ENCODE measurements at places on chromosomes 5 and 9.

DNA sequence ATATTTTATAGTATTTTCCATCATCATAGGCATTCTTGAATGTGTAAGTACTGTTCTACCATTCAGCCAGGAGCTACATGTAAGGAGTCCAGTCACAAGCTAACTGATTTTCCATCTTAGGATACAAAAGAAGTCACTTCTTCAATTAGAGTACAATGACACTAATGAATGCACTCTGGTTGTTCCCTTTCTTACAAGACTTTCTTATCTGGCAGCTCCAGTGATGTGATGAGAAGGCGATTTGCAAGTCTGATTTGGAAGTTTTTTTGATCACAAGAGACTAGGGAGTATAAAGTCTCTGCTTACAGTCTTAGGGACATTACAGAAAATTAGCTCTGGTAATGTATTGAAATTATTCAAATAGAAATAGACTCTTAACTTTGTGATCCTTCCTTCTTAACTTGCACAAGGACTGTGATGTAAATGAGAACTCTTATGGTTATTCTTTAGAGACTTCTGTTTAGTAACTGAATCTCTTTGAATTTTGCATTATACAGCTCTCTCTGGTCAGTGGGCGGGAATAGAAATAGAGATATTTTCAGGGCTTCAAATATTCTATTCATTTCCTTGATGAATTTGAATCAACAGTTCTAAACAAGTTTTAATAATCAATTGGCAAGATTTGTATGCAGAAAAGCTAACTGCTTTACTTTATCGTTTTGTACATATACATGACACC is 130.4 kb upstream of the CDH6 start:
- DNase-seq, result no peak

GRCh38 chr5:113378959-113379541 is 55.7 kb downstream of the TSSK1B start:
- peak; percentile 19 for DNase-seq

- no peak for DNase-seq
These were observed 78.3 kb upstream of the LIFR start for GRCh38 chr5:38634568-38635369.

DNA sequence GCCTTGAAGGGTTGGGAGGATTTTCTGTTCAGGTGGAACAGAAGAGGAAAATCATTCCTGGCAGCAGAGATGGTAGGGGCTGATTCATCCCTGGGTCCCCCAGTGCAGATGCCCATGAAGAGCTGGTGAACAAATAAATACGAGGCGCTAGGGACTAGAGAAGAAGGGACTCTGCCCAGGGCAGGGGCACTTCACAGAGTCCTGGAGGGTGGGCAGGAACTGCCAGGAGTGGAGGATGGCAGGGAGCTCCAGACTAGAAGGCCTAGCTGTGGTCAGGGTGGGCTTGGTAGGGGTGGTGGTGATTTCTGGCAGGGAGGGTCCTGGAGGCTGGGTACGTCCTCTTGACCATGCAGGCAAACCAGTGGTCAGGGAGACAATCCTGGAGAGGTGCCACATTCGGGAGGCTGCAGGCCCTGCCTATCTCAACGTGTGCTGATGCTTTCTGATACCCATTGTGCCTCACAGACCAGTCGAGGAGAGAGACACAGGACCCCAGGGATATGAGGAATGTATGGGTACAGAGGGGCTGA is 69.9 kb downstream of the CRB2 start:
- DNase-seq, result no peak

- no peak for DNase-seq
These were observed 167.3 kb downstream of the MUSK start for GRCh38 chr9:110835859-110836271.

GRCh38 chr9:4743131-4743875 is 2.3 kb upstream of the AK3 start:
- DNase-seq, result no peak

DNA sequence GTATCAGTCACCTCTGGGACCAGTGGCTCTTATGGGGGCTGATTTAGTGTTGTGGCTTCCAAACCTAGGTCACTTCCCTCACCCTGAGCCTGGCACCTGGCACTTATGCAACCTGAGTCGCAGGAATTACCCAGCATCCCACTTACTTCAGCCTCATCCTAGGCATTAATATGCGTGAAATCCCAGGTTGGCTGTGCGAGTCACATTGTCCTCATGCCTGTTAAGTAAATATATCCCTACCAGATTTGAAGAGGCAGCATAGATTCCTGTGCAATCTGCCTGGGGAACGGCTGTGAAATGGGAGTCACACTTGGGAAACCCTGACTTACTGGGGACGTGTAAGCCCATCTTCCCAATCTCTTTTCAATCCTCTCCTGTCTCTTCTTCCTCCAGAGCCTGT is 42.7 kb upstream of the AKNA start:
- DNase-seq, result peak; percentile 13

DNA sequence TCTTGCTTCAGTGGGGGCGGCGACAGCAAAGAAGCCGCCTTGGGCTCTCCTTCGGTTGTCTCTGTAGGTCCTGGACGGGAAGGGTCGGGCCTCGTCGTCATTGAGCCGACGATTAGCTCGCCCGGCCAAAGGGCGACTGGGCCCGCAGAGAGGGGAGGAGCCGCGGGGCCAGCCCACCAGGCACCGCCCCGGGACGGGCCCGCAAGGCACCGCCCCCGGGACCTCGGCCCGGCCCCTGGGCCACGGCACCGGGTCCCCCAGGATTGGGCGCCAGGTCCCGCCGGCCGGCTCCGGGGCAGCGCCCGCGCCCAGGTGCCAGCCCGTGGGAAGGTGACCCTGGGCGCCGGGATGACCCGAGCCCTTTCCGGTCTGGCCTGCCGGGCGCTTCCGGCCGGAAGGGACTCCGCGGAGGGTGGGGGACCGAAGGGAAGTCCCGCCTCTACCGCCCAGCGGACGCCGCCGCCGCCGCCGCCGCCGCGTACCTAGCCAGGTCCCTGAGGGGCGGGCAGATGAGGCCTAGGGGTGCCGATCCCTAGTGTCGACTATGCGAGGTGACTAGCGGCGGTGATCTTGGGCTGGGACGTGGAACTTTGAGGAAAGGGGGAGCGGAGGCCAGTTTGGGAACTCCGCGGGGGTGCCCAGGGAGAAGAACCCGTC is at the start of the genes GBA2 and RGP1:
GBA2 (minus strand) TSS at position 371 of the 657 bp plus-strand sequence. CDS start 524 bp downstream, outside the sequence.
RGP1 (plus strand) TSS at position 430 of the 657 bp plus-strand sequence. CDS start 469 bp downstream, outside the sequence.
- peak; percentile 69 for DNase-seq

DNA sequence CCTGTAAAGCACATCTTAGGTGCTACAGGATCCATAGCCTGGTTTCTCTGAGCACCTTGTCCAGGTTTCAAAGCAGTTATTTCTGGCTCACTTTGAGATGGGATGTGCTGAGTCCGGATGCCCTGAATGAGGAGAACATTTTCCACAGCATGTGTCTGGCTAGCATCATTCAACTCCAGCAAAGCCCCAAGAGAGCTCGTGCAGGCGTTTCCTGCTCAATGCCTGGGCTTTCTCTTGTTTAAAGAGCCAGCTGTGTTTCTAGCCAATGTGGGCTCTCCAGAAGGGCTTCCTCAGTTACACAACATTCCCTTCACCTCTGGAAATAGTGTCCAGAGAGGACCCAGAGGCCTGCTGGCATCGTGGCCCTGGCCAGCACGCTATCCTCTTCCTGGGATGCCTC is 411.7 kb downstream of the DMAC1 start:
- no peak for DNase-seq

DNA sequence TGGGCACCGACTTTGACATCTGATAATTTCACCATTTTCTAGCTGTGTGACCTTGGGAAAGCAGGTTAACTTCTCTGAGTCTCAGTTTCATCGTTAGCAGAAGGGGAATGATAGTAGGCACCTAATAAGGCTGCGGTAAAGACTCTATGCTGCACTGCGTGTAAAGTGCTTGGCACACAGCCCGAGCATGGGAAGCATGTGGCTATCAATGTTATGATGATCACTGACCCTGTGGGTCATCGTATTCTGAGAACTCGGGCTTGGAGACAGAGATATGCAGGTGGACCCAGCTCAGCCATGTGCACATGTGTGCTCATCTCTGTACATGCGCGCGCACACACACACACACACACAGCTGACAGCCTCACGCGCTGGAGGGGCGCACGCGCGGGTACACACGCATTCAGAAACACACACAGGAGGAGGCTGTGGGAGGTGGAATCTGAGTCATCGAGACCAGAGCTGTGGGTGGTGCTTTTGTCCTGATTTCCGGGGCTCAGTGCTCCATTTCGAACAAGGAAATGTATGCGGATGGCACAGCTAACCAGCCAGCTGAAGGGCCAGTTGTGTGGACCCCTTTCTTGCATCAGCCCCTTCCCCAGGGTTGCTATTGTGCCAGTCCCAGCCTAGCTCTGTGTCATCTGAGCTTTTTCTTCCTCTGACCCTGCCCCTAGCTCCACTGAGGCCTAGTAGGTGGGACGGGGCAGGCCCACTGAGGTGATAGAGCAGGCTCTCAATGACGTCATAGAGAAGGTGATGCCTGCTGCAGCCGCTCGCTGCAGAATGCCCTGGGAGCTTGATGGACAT is 11.1 kb upstream of the ARAP3 start:
- no peak for DNase-seq

- DNase-seq, result no peak
These were observed 69.8 kb upstream of the RAI14 start for GRCh38 chr5:34586117-34586885.

DNA sequence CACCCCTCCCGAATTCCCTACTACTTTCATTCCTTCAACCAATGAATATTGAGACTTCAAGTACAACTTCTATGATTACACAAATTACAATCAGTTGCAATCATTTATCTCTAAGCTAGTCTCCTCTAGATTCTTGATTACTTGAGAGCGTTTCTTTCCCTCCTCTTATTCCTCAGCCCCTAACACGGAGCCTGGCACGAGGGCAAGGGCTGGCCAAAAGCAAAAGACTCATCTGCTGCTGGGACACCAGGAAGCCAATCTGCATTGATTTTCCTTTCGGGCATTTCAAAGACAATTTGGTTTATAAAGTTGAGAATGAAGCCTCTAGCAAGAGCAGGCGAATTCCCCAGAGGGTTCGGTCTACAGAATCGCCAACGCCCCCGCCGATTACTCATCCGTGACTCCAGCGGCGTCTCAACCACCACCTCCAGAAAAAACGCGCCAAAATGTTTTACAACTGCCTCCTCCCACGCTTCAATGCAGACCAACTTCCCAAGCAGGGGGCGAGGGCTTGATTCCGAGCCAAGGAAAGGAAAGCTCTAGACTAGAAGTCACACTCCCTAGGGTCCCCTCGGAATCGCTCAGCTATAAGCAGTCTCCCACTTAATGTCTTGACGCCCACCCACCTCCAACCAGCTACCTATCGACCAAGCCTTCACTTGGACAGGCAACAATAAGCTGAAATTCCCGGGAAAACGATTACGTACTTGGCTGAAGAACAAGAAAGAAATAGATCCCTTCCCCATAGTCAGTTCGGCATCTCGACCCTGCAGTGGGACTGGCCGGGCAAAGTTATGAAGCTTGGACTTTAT is 1.5 kb downstream of the PCSK1 start:
- peak; percentile 61 for DNase-seq

DNA sequence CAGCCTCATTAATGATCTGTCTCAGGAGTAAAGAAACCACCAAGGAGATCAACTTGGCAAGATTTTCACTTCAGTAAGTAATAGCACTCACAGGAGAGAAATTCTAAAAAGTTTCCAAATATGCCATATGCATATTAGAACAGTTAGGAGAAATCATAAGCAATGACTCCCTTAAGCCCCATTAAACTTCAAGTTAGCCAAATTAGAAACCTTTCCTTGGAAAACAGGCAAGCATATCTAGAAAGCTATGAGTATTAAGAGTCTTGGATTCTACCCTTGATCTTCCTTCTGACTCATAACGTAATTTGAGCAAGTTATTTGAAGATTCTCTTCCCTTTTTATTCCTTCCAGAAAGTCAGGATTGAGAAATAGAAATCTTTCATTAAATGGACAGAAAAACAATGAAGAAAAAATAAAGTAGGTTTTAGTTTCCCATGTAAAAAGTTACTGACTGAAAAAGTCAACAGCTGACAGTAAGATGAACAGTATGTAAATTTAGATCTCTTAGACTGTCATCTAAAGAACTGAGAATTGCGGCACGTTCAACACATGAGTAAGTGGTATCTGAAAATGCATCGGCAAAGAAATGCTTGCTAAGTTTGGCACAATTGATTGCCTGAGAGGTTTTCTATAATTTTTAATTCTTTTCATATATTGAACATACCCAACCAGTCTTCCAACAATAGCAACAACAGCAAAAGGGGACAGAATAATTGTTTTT is 565.7 kb upstream of the FTMT start:
- DNase-seq, result no peak

DNA sequence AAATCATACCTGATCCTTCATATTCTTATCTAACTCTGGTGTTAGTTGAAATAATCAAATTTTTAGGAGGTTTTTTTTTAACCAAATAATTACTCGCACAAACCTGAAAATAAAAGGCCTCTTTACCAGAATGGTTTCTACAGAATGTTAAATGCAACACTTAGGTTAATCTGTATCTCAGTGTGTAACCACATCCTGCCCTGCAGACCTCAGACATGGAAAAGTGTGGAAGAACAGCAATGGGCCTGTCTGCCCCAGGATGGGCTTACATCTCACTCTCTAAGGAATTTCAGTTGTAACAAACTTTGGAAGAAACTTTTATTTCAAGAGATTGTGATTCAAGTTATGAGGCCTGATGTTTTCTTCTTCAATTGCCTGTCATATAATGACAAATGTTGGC is 32.5 kb upstream of the MIER3 start:
- DNase-seq, result no peak

DNA sequence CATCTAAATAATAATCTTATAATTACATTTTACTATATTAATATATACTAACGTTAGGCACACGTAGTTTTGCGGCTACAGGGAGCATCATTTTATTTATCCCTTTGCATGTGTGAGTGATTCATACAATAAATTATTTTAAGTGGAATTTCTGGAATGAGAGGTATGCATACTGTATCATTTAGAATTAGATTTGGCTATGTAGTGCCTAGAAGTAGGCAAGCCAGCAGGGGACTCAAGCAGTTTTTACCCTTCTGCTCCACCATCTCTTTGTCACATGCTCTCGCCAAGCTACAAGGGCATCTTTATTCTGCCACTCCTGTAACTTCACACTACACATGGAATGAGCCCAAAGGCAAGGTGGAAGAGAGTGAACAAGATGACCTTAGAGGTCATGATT is 60.8 kb downstream of the MEGF10 start:
- no peak for DNase-seq

GRCh38 chr5:40572937-40573336 is 106.8 kb upstream of the PTGER4 start:
- no peak for DNase-seq

GRCh38 chr9:26077860-26078259 is 399.6 kb upstream of the TUSC1 start:
- DNase-seq, result no peak

DNA sequence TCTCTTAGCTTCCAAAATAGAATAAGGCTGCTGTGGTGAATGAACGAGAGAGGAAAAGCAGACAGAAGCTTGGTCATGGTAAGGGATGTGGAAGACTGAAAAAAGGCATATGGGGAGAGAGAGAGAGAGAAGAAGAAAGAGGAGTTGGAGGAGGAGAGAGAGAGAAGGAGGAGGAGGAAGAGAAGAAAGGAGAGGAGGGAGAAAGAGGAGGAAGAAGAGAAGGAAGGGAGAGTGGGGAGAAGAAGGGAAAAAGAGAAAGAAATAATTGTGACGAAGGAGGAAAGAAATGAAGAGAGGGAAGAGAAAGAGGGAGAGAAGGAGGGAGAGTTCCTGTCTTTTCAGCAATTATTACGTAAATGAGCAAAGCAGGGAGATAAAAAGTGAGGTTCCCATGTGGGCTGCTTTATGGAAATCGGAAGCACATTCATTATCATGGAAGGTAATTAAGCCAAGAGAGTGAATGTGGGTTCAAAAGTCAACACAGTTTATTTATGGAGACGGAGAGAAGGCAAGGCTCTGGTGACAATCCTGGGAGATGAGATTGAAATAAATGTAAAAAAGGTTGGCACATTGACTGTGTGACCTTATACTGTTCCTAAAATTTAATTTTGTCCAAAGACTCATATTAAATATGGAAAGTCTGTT is 611.2 kb downstream of the KIF4B start:
- no peak for DNase-seq

Measured in NCI-H1105 (cell line).